ENCODE measurements at places on chromosomes 1 and 21.

GRCh38 chr1:151612501-151613281 lies 841 bp downstream of the SNX27 start:
- ATAC-seq, result no peak

DNA sequence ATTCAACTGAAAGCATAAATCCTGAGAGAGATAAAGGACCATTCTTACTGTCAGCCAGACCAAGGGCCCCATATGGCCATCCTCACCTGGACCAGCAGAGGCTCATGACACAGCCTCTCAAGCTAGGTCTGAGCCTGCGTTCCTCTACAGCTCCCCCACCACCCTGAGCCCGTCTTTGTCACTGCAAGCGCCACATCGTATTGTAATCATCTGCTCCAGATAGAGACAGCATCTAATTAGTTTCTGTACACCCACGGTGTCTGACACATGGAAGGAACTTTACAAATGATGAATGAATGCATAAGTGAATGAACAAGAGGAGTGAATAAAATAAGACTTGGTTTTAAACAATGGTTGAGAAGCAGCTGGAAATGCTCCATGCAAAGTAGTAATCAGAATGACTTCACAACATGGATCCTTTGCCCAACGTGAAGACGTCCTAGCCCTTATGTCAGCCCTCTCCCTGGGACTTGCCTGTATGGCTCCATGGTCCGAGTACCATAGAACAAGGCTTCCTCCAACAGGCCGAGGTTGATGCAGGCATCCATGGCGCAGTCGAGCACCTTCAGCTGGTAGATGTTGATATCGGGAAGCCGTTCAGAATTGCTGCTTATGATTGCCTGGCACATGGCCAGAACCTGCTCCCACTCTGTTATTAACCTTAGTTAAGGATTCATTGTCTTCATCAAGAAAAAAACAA lies 648.9 kb downstream of the SMYD3 start:
- ATAC-seq, result no peak

GRCh38 chr21:40504825-40505224 lies 342.1 kb downstream of the DSCAM start:
- no peak for ATAC-seq

DNA sequence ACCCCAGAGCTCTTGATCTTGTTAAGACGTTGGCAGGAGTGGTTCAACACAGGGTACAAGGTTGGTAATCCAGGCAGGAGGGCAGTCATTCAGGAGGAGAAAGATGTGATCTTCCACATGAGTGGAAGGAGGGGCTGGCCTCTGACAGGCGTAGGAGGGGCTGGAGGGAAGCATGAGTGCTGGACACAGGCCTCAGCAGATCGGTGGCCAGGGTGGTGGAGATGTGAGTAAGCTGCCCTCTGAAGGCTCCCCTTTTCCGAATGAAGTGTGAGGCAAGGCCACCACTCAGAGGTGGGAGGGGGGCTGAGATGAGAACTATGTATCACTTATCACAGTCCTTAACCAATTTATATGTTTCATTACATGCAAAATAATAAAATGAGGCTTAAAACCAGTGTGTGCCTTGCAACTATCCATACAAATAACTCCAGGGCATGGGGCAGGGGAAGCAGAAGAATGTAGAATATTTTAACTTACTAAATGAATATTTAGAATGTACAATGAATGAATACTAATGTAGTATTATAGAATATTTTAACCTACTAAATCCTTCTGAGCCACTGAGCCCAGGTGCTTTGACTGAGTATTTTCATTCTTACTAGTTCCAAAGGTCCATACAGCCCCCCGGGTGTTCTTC lies 103.5 kb upstream of the TLR5 start:
- no peak for ATAC-seq

- ATAC-seq, result no peak
Observed at GRCh38 chr1:175413367-175413766, 220.8 kb upstream of the KIAA0040 start.

- ATAC-seq, result no peak
Observed at GRCh38 chr1:43135857-43136781, 36.0 kb downstream of the EBNA1BP2 start.

DNA sequence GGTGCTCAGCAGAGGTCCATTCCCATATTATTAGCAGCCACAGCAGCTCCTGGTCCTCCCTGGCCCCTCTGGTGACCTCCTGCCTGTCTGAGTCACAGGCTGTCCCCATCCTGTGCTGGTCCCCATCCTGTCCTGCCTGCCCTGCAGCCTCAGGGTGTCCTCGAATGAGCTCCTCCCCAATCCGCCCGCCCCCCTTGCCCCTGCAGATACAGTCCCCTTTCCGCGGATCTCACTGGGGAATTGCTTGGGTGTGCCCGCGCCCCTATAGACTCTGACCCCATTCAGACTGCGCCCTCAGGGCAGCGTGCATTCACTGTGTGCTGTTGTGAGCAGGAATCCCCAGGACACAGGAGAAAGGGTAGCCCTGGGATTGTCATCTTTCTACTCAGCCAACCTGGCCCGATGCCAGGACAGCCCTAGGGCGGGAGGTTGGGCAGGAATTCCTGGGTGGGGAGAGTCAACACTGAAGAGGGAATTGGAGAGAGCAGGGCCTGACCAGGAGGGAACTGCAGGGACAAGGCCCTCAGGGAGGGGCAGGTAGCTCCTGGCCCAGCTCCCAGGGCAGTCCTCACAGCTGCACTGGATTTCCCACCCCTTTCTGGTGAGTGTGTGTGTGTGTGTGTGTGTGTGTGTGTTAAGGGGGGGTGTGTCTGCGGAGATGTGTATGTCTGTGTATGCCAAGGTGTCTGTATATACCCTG lies 1.1 kb upstream of the GUCA2A start:
- ATAC-seq, result no peak

- no peak for ATAC-seq
Observed at GRCh38 chr21:42809577-42810475, 69.5 kb downstream of the WDR4 start.

- no peak for ATAC-seq
Observed at GRCh38 chr21:32934829-32935228, 90.9 kb upstream of the OLIG2 start.

- no peak for ATAC-seq
Observed at GRCh38 chr1:3668148-3668547, 15.8 kb downstream of the TP73 start.

- peak; percentile 40 for ATAC-seq
Observed at GRCh38 chr1:89407360-89407759, 43.5 kb downstream of the GBP6 start.

DNA sequence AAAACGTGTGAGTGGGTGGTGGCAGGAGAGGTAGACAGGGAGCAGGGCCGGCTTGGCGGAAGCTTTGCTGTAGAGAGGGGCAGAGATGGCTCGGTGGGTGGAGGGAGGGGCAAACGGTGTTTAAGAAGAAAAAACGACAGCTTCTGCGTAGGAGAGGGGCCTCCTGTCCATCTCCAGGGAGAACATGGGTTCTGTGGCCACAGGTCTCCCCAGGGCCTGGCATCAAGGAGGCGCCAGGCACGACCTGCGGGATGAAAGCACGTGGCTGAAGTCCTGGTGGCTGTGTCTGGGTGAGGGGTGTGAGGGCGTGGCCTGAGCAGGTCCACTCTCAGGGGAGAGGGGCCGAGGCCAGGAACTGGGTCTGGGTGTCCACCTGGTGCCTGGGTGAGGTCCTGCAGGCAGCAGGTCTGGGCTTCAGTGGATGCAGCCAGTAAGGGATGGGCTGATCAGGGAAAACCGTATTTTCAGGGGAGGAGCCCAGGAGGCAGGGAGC lies 940 bp upstream of the PRKCZ start:
- ATAC-seq, result no peak

GRCh38 chr1:86757272-86757984 lies 53.1 kb downstream of the SH3GLB1 start:
- ATAC-seq, result no peak

DNA sequence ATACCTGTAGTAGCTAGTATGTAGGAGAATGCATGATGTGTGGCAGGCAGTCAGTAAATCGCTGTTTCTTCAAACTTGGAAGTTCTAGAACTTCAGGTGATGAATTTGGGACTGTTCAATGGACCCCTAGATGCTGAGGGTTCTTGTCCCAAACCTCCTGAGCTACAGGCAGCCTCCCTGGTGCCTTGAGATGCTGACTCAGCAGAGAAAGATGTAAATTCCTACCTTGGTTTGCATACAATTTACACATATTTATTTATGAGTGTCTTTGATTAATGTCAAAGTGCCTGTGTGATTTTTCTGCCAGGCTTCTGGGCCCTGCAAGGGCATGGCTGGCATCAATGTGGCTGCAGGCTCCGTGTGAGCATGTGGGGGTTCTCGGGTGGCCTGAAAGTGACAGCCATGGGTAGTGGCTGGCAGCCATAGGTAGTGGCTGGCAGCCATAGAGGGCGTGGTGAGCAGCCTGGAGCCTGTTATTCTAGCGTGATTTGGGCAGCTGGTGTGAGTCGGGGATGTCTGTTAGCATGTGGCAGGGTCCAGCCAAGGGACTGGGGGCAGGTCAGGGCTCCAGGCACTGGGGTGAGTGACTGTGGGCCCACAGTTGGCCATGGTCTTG lies 13.2 kb upstream of the POU3F1 start:
- ATAC-seq, result no peak

- peak; percentile 29 for ATAC-seq
Observed at GRCh38 chr1:56578138-56578962, 1.0 kb downstream of the PLPP3 start.

DNA sequence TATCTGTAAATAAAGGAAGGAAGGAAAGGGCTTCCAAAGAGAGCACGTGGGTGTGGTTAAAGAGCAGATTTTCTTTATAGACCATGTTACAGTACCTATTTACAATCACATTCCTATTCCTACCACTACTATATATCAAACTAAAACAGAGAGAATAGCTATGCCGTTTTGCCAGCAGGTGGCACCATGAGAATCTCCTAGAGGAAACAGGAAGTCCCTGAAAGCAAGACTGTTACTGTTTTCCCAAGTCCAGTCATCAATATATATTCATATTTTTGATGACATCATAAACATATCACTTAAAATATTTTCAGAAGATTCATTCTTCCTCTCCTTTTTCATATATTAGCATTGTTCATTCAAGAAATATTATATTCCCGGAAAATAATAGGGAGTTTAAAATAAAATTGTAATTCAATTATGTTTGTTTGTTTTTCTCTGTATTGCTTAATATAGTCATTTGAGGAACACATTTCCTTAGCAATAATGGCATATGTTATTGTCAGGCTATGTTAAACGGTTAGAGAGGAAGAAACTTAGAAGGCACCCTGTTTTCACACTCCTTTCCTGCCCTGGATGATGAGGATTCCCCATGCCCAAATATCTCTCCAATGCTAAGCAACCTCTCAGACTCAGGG lies 6.6 kb downstream of the CCDC190 start:
- ATAC-seq, result peak; percentile 62

DNA sequence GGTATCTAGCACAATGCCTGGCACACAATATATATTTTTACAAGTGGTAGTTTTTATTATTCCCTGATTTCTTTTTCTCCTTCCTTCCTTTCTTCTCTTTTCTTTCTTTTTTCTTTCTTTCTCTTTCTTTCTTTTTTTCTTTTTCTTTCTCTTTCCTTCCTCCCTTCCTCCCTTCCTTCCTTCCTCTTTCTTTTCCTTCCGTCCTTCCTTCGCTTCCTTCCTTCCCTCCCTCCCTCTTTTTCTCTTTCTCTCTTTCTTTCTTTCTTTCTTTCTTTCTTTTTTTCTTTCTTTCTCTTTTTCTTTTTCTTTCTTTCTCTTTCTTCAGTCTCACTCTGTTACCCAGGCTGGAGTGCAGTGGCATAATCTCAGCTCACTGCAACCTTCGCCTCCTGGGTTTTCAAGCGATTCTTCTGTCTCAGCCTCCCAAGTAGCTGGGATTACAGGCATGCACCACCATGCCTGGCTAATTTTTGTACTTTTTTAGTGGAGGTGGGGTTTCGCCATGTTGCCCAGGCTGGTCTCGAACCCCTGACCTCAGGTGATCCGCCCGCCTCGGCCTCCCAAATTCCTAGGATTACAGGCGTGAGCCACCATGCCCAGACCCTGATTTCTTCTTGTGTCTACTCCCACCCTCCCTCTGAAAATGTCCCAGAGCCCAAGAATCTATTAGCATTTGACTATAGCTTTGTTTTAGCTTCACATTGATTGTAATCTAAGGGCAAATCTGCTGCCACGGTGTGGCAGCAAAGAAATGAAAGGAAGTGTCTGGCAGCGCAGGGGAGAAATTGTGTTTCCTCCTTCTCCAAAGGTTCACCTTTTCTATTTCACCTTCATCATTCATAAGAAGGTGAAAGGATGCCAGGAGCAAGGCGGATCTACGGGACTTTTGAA lies 19.9 kb upstream of the ABCB10 start:
- no peak for ATAC-seq

DNA sequence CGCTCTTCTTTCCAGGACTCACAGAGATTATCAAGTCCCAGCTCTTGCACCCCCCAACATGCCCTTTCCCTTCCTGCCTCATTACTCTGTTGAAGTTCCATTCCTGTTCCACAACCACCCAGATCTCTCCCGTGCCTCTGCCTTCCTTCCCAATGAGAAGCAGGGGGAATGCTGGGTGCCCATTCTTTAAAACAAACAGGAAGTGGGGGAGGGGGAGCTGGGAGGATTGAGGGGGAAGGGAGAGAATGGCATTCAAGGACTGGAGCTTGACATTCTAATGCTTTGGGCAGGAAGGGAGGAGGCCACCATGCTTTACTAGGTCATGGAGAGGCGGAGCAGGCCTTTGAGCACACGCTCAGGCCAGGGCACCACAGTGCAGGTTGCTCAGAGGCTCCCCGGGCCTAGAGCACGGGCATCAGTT lies 150.3 kb upstream of the IRF2BP2 start:
- no peak for ATAC-seq

DNA sequence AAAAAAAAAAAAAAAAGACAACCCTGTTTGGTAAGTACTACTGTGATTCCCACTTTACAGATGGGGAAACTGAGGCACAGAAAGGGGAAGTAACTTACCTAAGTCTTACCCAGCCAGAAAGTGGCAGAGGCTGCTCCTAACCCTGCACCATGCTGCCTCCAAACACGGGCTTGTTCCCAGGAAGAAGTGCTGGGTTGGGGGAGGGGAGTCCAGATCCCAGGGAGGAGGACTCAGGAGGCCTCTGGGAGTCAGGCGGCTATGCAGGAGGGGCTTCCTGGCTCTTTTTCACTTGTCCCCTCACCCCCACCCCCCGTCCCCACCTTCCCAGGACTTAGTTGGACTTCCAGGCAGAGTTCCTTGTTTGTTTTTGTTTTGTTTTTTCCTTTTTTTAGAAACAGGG lies 23.9 kb downstream of the PIK3CD start:
- ATAC-seq, result no peak

DNA sequence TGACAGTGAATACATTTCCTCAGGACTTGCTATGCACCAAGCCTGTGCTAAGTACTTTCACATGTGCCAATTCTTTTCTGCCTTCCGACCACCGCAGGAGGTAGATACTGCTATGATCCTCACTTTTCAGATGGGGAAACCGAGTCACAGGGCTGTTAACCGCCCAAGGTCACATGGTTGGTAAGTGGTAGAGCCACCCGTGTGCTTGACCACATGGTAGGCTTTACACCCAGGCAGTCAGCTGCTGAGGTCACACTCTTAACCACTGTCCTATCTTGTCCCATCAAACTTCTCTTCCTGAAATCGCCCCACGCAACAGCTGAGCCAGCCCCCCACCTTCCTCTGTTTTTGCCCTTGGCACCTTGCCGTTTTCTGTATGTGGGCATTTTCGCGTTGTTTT lies 31.0 kb upstream of the SDHB start:
- no peak for ATAC-seq

All from activated T-helper 17 cell treated with anti-CD3 and anti-CD28 coated beads, Interleukin-2, amount 50 U/mL, for 72 hours (primary cell).